Activated T-helper 2 cell treated with anti-CD3 and anti-CD28 coated beads, Interferon-gamma antibody, Interleukin-2, Interleukin-4, amounts not matched to agents 10 μg/mL and 5 μg/mL and 100 μg/mL, durations not matched to agents 14 hours and 24 hours and 36 hours (primary cell): ENCODE measurements at places on chromosomes 16 and 17. TPM values are rescaled to one million over a fixed set of nuclear protein-coding genes. Genes with fewer than 3 reads are reported as not detected.

Gene GPT2
- total RNA-seq, result 12.9 and 13.5 TPM in 2 replicates

Gene HS3ST3B1
- 8.6 and 9.8 TPM in 2 replicates for total RNA-seq

Gene CYGB
- not detected in 2 replicates for total RNA-seq

DNA sequence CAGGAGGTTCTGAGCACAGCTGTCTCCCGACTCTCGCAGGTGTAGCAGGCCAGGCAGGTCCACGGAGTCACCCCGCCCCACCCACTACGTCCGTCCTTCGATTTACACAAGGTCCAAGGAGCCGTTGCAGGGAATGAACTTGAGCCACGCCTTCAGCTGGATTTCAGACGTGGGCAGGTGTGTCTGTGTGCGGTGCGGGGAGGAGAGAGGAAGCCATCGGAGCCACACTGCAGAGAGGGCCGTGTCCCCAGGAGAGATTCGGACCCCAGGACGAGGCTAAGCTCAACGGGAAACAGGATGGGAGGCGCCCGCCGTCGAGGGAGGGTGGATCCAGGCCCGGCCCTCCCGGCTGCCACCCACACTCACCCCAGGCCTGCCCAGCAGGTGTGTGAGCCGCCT, 50.3 kb downstream of the RPH3AL start:
- DNase-seq, result no peak

GRCh38 chr16:549544-550263, 10.5 kb upstream of the PRR35 start:
- no peak for DNase-seq

Gene PIK3R5
- 46.8 and 47.7 TPM in 2 replicates for total RNA-seq

DNA sequence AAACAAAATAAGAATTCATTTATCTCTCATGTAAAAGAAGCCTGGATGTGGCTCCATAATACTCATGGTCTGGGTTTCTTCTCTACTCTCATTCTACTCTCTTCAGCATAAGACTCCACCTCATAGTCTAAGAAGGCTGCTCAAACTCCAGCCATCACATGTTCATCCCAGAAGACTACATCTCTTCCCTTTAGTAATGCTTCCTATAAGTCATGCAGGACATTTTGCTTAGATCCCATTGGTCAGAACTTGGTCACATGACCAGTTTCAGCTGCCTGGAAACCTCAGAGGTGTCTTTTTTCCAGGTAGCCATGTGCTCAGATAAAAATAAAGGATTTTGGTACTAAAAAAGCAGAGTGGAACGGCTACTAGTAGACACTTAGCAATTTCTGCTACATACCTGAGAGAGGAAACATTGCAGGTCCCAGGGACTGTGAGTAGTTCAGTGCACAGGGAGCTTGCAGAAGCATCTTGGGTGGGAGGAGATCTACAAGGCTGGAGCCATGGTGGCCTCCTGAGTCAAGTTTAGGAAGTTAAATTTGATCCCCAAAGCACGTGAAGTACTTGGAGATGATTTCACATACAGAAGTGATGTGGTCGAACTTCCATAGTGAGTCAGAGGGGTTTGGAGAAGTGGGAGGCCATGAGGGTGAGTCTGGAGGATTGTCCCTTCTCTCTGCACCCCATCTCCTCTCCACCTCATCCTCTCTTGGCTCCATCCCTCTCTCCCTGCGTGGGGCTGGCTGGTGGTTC, 110.2 kb downstream of the CCDC182 start:
- DNase-seq, result no peak

Gene ACSF3
- total RNA-seq, result 36.3 and 39.8 TPM in 2 replicates

DNA sequence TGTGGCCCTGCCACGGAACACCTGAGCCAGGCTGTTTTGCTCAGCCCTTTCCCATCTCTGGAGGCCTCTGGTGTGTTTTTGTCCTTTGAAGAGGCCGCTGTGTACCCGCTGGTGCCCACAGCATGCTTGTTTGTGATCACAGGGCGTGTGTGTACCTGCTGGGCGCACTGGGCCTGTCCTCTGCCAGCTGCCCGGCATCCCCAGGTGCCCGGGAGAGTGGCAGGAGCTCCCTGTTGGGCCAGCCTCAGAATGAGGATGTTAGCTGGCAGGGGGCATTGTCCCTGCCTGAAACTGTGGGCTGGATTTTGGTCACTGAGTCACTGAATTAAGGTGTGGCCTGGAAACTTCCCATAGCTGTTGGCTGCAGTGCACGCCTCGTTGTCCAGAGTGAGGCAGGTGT, 31.1 kb downstream of the BAIAP2 start:
- DNase-seq, result no peak

- DNase-seq, result no peak
Observed at GRCh38 chr17:31293581-31293980, 3.5 kb downstream of the OMG start.

- DNase-seq, result no peak
Observed at GRCh38 chr17:34769049-34769448, 189.7 kb downstream of the TMEM132E start.

Gene NOD2
- 7.4 and 8.8 TPM in 2 replicates for total RNA-seq

Gene PRSS33
- total RNA-seq, result not detected in 2 replicates

DNA sequence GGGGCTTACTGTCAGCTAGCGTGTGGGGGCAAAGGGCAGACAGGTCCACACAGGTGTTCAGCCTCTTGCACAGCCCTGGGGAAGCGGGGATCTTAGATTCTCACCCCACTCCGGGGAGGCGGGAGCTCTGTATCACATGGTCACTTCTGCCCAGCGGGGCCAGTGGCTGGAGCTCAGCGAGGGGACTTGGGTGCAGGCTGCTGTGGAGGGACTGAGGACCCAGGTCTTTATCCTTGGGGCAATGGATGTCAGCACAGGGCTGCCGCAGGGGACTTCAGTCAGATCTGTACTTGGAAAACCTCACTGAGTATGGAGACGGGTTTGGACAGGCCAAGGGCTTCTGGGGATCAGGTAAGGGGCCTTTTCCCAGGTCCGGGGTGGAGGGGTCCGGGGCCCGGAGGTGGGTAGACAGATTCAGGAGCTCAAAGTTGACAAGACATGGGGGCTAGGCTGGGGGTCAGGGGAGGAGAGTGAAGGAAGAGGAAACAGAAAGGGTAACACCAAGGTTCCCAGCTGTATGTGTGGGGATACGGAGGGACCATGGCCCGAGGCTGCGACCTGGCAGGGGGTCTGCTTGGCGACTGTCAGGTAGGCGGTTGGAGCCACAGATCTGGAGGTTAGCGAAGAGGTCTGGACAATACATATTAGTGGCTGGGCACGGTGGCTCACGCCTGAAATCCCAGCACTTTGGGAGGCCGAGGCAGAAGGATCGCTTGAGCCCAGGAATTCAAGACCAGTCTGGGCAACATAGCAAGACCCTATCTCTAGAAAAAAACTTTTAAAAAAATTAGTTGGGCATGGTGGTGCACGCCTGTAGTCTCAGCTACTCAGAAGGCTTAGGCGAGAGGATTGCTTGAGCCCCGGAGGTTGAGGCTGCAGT, 15.1 kb upstream of the BAIAP2 start:
- no peak for DNase-seq

Gene GDPD3
- total RNA-seq, result 6.4 and 7.7 TPM in 2 replicates

Gene TMIGD1
- total RNA-seq, result not detected in 2 replicates

- DNase-seq, result no peak
Observed at GRCh38 chr17:42989726-42990652, 8.2 kb upstream of the RPL27 start.

Gene SLFN14
- total RNA-seq, result not detected in 2 replicates

- no peak for DNase-seq
Observed at GRCh38 chr17:61809816-61810392, 53.4 kb downstream of the BRIP1 start.

GRCh38 chr17:2400877-2401425, at the start of gene MNT:
Gene MNT (minus strand): TSS chr17:2401060. CDS start chr17:2400712, 348 bp downstream.
- peak; percentile 94 for DNase-seq

DNA sequence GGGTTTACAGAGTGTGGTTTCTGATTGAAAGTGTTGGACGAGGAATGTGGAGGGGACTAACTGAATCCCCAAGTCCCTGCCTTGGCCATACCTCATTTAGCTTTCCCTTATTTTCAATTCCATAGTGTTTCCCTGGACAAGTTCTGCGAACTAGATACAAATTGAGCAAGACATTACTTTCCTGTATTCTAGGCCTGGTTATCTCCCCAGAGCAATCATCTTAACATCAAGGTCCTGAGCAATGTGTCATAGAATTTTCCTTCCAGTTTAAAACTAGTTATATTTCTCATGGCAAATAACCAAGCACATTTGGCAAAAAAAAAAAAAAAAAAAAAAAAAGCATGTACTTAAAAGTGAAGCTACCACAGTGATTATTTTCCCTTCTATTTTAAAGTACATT, 330.1 kb downstream of the CDH11 start:
- DNase-seq, result no peak

GRCh38 chr17:64063766-64064224, 43.4 kb upstream of the ICAM2 start:
- no peak for DNase-seq

Gene KCTD19
- total RNA-seq, result 0.87 and 1.2 TPM in 2 replicates

GRCh38 chr17:39239640-39240314, 14.0 kb upstream of the STAC2 start:
- DNase-seq, result peak; percentile 49

DNA sequence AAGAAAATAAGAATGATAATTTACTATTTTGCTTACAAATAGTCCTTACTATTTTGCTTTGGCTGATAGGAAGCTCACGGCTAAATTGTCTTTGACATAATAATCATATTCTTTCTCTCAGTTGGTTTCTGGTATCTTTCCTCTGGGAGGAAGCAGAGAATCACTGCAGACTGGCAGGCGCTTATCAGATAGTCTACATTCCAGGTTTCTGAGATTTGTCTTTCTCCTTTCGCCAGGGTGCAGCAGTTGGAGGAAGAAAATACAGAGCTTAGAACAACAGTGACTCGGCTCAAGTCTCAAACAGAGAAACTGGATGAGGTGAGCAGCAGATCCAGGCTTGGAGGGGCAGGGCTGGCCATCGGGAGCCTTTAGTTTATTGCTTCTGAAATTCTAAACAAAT, 136.1 kb downstream of the RAB11FIP4 start:
- no peak for DNase-seq

Gene TMEM238L
- not detected in 2 replicates for total RNA-seq

Gene TRAPPC1
- total RNA-seq, result 156 and 190 TPM in 2 replicates

- DNase-seq, result peak; percentile 70
Observed at GRCh38 chr16:77212741-77213541, 13.7 kb downstream of the SYCE1L start.

- peak; percentile 21 for DNase-seq
Observed at GRCh38 chr16:30649725-30650368, 913 bp upstream of the PRR14 start.

Gene MPV17L
- 0.02 and 0.09 TPM in 2 replicates for total RNA-seq

GRCh38 chr16:30349675-30350074, 5.4 kb downstream of the CD2BP2 start:
- no peak for DNase-seq

DNA sequence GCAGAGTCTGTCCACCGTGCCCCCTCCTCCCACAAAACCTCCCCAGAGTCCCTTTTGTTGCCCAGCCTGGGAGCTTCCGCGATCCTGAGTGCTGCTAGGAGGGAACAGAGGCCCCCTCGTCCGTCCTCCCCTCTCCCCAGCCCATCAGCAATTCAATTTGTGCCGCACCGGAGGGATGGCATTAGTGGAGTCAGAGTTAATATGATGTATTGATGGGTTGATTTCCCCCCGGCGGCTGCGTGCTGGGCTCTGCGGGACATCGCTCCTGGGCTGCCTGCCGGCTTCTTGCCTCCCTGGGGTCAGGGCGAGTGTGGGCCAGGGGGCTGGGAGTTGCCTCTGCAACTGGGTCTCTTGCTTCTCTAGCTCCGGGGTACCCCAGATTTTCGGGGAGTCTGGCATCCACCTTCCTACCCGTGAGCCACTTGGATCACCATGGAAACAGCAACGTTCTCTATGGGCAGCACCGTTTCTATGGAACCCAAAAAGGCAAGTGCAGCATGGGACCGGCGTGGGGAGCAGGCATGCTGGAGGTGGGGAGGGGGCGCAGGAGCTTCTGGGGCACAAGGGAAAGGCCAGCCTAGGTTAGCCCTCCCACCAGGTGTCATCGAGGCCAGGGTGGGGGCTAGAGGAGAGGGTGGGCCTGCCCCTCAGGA, 42.9 kb downstream of the BAHCC1 start:
- DNase-seq, result no peak

DNA sequence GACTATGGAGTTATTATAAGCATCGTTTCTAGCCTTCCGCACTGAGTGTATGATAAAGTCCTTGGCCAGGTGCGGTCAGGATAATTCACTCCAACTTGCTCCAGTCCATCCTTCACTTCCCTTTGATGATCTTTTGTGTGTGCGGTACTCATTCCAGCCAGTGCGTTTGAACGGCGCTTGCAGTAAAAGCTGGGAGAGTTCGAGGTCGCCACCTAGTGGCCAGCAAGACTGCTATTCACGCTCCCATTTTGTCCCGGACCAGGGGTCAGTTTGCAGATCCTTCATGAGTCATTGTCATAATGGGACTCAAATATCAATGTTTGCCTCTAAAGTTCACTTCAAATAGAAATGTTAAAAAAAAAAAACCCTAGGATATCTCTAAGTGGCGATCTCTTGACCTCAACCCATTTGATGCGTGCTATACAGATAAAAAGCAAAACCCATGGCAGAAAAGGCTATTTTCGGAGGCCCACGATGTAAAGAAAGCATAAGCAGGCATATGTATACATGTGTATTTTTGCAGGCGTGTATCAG, 417.1 kb downstream of the TMEM114 start:
- DNase-seq, result no peak

DNA sequence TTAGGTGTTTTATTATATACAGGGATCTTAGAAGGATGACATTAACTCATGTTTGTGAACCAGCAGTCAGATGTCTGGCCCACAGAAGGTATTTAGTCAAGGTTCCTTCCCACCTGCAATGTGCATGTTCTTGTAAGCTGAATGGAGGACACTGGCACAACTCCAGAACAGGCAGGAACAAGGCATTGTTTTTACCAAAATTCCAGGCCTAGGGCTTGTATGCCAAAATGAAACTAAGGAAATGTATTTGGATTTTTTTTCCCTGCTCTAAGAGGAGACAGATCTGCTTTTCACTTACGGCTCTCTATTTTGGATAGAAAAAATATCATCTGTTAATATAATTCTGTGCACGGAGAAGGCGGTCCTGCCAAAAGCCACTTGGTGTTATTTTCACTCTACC, 312.5 kb downstream of the GRIN2A start:
- no peak for DNase-seq

DNA sequence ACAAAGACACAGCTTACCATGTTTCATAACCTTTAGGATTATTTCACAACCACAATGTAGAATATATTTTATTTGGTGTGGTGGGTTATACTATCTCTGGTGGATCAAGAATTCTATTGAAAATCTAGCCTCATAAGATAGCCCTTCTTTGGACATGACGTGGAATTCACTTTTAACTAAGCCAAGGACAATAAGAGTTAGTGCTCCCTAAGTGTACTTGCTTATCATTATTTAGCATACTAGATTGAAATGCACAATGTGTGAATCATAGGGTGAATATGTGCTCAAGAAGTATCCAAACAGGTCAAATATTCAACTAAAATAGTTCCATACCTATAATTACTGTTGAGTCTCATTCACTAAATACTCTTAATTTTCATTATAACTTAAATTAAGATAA, 1179.5 kb upstream of the GOT2 start:
- DNase-seq, result no peak

DNA sequence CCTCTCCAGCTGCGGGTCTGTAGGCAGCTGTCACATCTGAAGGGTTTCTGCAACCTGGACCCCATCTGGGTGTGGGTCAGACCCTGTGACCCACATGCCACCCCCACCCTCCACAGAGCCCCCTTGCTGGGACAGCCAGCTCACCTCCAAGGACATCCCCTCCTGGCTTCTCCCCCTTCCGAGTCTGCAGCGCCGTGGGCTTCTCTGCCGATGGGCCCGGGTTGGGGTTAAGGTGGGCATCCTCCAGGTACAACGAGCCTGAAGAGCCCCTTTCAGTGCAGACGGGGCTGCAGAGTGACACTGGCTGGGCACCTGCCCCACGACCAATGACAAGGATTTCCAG, 28.9 kb downstream of the OR1D5 start:
- DNase-seq, result no peak
